ENCODE measurements at places on chromosomes 1 and 21.

DNA sequence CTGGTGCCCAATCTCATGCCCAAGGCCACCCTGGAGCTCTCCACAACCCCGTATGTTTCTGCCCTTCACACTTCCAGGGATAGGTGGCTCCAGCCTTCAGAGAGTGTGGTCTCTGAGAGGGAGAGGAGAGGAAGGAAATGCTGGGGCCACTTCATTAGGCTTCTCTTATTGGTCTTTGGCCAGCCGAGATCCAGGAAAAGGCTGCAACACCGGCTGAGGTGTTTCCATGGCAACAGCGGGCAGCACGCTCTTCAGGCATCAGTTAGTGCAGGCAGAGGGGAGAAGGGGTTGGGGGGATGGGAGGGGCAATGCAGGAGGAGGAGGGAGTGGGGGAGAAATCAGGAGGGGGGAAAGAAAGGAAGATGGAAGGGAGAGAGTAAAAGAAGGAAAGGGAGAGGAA is 275.1 kb upstream of the GJB5 start:
- DNase-seq, result no peak

- DNase-seq, result no peak
Observed at GRCh38 chr21:29074007-29074376, 544 bp upstream of the CCT8 start.

DNA sequence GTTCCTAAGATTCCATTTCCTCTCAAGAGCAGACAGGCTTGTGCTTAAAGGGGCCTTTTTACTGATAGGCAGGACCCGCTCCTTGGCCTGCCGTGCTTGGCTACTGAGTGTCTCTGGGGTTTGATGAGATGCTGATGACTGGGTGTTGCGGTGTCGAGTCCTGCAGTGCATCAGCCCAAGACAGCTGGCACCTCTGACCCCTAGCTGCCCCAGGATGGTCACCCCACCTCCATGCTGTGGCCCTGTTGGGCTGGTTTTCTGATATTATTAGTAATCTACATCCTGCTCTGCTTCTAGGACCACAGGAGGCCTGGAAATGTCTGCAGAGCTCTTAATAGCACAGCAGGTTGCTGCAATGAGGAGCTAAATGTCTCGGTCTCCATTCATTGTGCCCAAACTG is 28.7 kb downstream of the LRRC71 start:
- DNase-seq, result no peak

GRCh38 chr1:167924102-167924501 is 10.2 kb upstream of the ADCY10 start:
- no peak for DNase-seq

DNA sequence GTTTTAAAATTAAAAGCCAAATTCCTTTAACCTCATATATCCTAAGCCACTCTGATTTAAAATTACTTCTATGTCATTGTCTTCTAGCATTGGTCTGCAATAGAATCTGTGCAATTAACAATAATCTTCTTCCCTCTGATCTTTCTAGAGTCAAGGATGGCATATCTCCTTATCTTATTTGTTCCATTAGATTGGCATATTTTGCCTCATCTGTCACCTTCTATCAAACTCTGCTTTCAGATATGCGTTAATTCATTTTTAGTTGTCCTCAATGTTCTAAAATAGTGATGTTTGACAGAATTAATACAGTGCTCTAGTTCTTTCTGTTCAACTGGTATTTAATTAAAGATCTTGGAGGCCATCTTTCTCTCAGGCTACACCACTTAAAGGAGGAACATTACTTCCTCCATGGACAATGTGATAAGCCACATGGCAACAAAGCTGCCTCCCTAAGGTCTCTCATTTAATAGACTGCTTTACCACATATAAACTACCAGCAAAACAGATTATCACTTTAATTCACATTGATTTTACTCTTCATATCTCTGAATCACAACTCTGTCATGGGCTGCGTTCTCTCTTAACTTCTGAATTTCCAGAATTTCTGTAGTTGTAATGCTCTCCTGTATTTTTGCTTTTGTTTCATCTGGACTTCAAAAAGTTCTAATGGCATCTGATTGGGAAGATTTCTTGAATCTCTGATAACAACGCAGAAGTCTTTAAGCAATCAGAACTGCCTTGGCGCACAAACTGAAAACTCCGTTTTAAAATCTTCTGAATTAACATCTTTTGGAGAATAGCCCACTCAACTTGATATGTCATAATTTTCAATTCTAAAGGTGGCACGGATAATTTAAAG is 2.8 kb downstream of the NRIP1 start:
- DNase-seq, result no peak
